ENCODE measurements at places on chromosomes 4 and X.

GRCh38 chr4:150136036-150136435, 57.8 kb downstream of the DCLK2 start:
- no peak for DNase-seq

DNA sequence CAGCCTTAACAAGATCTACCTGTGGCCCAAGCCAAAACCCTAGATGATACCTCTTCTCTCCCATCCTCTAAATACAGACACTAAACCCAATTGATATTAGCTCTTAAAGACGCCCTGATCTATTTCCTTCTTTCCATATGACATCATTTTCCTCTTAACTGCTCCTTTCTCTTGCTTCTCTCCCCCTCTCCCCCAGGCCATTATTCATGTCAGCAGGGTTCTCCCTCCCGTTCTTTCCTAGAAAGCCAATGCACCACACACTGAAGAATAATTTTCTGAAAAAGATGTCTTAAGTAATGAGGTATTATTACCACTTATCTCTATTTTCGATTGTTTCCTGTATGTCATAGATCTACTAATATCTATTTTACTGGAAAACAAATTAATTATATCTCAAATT, 9.7 kb upstream of the ING2 start:
- no peak for DNase-seq

- DNase-seq = no peak
Measured at GRCh38 chrX:119539872-119540271, 25.3 kb downstream of the STEEP1 start.

DNA sequence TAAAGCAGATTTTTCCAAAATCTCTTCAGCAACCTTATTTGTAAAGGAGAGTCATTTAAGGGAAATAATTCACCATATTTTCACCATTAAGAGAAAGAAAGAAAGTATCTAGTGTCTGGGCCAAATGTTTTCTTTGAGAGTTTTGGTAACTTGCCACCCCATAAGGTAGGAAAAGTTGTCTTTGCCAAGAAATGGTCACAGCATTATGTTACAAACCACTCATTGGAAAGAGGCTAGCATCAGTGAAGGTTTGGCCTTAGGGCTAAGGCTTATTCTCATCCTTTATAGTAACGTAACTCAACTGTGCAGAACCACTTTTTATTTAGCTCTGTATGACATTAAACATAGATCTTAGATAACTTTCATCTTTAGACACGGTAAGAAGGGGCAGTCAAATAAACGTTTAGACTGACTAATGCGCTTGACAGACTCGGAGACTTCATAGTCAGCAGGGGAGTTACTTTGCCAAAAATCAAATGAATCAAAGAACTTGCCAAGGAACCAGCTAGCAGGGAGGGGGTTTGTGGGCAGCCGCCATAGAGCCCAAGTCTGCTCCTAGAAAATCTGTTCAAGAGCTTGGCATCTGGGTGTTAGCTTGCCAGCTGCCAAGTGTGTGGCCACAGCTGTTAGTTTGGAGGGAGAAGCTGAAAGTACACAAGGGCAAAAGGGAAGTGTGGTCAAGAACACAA, 182.8 kb upstream of the GRID2 start:
- DNase-seq = no peak

- DNase-seq = peak; percentile 68
Measured at GRCh38 chr4:123616951-123617461, 220.4 kb downstream of the SPRY1 start.

GRCh38 chr4:169106696-169107229, 96.7 kb upstream of the CBR4 start:
- DNase-seq = no peak
